ENCODE measurements at places on chromosomes 1 and 21.

DNA sequence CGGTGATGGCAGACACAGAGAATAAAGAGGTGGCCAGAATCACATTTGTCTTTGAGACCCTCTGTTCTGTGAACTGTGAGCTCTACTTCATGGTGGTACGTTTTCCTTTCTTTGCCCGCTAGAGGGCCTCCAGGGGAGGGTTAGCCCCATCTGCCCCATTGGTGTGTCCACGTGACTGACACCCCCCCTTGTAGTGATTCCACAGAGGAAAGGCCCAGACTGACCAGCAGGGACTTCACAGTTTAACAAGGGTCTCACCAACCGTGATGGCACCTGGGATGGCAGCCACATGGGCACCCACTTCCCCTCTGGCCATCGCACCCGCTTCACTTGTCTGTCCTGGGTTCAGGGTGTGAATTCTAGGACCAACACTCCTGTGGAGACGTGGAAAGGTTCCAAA lies 22.3 kb upstream of the SARS1 start:
- no peak for DNase-seq

GRCh38 chr1:224058303-224058702 lies 55.6 kb upstream of the FBXO28 start:
- DNase-seq: no peak

DNA sequence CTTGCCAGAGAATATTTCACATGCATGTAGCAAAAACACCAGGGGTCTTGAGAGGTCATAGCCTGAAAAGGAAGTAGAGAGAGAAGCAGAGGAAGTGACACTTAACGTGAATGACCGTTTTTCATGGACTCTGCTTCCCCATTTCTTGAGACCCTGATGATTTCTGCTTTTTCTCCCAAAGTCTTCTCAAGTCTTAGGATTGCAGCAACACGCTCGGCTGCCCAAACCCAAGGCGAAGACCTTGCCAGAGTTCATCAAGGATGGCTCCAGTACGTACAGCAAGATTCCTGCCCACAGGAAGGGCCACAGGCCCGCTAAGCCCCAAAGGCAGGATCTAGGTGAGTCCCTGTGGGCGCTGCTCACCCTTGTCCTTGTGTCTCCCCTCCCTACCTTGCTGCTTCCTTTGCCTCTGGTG lies 12.8 kb downstream of the THEMIS2 start:
- peak; percentile 96 for DNase-seq

GRCh38 chr21:39001341-39001740 lies 181.9 kb downstream of the PSMG1 start:
- DNase-seq: no peak

DNA sequence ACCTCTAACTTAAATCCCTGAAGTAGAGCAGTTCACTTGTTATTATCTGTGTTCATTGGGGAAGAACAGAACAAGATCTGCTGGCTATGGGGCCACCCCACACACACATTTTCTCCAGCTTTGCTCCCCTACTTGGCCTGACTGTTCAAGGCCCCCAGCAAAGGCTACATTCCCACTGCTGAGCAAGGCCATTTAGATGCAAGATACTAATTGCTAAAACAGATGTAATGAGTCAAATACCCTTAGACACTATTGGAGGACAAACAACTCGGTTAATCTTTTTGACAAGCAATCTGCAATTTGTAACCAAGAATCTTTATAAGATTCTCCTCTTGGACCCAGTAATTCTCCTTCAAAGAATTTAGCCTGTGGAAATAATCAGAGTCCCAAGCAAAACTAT lies 67.7 kb downstream of the NAV1 start:
- no peak for DNase-seq

DNA sequence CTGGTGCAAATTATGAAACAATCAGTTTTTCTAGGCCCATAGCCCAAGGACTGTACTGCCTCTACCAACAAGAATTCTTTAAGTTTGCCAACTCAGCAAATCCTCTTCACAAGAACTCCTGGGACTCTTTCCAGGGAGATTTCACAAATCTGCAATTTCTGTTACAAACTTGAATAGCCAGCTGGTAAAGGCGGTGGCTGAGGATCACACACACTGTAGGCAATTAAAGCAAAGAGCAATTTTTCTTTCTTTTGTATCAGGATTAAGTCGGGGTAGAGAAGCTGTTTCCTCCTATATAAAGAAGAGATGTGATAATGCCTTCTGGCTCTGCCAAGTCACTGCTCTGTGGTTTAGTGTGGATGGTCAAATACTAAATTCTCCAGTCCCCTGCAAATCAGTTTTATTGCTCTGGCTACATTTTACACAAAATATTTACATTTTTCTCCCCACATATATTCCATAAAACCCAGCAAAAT lies 1.7 kb downstream of the ALDH9A1 start:
- no peak for DNase-seq

- no peak for DNase-seq
Measured at GRCh38 chr1:175277783-175278733, 85.5 kb upstream of the KIAA0040 start.

- DNase-seq: no peak
Measured at GRCh38 chr1:10216090-10216749, 5.8 kb downstream of the KIF1B start.

DNA sequence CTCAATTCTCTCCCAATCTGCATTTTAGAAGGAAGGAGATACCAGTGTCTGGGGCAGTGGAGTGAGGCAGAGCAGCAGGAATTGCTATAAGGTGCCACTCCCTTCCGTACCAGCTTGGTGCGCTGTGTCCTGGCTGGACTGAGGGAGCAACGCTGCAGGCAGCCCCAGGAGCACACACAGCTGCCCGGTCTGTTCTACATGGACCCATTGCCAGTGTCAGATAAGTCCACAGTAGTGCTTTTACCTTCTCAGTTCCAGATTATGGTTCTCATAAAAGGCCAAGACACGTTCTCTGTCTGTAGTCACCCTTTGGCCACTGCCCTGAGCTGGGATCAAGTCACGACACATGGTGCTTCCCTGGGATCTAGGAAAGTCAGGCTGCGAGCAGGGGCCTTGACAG lies 44.1 kb upstream of the BARHL2 start:
- no peak for DNase-seq

DNA sequence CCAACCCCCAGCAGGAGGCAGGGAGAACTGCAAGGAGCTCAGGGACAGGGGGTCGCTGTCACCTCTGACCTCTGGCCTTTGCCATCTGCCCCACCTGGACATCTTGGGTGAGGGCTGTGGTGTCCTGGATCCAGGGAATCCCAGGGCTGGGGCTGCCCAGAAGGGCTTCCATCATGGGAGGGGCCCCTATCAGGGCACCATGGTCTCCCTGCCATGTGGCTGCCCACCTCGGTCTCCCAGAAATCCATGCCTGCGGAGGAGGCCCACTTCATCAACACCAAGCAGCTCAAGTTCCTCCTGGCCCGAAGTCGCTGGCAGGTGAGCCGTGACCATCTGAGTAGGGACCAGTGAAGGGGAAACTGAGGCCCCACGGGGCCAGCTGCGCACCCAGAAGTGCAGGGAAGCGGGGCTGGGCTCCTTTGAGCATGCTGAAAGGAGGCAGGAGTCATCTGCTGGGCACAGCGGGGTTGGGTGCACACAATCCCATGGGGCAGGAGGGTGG lies 36.1 kb downstream of the TRIM11 start:
- DNase-seq: no peak

DNA sequence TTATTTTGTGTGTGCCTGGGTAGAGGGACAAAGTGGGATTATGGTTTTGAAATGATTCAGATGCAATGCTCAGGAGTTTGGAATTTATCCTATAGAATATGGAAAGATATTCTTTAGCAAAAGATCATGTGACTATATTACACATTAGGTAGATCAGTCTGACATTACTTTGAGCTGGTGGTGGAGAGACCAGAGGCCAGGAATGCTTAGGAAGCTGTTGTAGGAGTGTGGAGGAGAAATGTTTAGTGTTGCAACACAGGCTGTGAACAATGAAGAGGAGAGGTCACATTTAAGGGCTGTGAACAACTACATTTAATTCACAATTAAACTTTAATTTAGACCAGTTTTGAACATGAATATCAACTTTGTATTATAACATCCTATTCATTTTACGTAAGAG lies 45.3 kb upstream of the PODN start:
- DNase-seq: no peak

DNA sequence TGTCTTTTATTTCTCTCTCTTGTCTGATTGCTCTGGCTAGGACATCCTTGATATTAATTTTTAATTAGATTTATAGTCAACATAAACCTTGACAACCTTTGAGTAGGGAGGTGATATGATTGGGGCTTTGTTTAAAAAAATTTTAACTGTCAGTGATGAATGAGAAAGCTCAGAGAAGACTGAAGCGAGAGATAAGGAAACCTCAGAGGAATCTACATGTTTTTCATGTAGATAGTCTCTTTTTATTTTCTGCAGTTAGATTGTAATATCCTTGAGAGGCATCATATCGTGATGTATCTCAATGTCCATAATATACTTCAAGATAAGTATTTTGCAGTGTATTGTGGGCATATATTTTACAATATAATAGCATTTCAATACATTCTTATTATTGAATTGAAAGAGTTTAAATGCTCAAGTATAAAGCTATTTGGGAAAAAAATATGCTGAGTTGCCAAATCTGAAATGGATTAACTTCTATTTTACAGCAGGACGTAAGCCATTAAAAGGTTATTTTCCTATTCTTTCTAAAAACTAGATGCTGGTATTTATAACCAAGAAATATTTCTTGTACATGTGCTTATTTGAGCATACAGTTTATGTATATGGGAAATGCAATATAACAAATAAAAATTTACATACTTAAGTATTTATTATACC lies 802.4 kb upstream of the ADGRL4 start:
- DNase-seq: no peak

DNA sequence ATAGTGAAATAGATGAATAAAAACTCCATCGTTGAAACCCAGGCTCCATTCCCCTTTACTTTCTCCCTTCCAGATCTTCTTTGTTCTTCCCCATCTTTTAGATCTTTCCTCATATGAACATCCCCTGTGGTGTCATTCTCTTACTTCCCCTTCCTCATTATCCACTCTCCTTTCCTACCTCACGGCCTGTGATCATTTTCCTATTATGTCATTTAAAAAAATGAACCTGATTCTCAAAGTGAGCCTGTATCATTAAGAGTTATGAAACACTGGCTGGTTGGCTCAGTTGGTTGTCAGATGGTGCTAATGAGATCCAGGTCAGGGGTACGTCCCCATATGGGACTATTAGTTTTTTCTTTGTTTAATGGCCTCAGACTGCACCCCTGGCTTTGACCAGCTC lies 38.3 kb downstream of the TCEANC2 start:
- no peak for DNase-seq

DNA sequence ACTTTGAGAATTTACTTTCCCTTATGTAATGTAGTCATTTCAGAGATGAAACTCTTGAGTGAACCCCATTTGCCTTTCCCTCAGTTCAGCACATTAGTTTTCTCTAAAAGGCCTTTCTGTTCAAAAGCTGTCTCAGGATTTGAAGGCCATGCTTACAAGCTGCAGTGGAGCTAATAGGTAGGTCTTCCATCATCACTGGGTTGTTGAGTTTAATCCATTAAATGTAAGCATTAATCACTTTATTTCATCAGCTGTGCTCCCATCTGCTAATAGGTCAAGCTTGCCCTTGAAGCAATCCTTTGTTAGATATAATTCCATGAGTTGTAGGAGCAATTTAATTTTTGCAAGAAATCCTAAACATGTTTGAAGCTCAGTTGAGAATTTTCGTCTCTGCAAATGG lies 422.2 kb upstream of the ZP4 start:
- no peak for DNase-seq

- DNase-seq: no peak
Measured at GRCh38 chr1:116232989-116233514, 121.9 kb downstream of the MAB21L3 start.

- DNase-seq: no peak
Measured at GRCh38 chr1:179252606-179253005, 23.1 kb upstream of the ABL2 start.

DNA sequence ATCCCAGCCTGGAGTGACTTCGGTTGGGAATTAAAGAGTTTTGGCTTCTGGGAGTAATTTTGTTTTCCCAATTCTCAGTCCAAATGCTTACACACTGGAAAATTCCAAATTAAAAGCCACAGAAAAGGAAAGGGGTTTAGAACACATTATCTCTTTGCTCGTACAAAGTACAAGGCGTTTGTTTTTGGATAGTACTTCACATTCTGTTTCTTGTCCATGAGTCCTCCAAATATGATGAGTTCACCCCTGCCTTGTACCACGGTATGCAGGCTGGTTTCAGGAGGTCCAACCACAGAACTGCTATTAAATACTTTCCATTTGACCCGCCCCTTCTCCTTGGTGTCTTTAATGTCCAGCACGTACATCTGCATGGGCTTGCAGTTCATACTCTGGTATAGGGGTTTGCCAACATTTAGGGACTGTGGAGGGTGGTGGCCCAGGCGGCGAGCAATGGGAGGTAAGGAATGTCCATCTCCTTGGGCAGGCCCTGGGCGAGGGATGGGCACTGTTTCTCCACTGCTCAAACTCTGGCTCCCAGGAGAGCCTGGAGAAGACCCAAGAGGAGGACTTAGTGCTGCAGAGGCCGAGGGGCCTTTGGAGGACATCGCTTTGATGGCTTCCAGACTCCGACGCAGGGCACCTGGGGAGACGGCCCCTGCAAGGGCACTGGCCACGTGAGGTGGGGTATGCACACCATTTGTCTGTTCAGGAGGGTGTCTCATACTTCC lies 13.7 kb upstream of the CPLANE2 start:
- DNase-seq: no peak

- no peak for DNase-seq
Measured at GRCh38 chr1:224211206-224211962, 28.3 kb downstream of the DEGS1 start.

- no peak for DNase-seq
Measured at GRCh38 chr1:114263343-114263742, 109.7 kb upstream of the SYT6 start.

DNA sequence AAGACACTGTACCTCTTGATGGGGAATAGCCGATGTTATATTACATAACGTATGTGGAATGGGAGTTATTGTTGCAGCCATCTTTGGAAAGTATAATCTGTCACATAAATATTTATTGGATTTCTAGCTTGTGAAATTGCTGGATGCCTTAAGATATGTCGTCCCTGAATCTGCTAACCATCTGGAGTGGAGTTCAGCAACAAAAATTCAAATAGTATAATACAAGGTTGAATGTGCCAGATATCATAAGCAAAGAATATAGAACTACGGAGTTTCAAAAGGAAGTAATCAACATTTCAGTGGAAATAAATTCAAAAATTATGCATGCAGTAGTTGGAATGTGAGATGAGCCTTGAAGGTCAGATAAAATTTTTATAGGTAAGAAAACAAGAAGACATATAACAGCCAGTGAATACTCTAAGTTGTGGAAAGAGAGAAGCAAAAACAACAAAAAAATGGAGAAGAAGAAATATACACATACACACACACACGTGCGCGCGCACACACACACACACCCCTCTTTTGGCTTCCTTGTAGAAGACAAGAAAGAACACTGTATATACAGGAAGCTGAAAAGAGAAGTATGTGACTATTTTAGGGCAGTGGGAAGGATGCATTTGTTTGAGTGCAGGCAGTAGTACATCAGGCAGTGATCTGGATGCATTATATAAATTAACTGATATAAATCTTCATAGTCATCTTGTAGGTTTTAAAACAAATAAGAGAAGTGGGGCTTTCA lies 516.7 kb downstream of the KCNT2 start:
- DNase-seq: no peak

GRCh38 chr1:19436716-19437476 lies 48.4 kb downstream of the CAPZB start:
- DNase-seq: peak; percentile 77

GRCh38 chr1:11417162-11417561 lies 61.8 kb upstream of the DISP3 start:
- DNase-seq: no peak
